Activated effector memory CD4-positive, alpha-beta T cell treated with Interleukin-2 at 50 U/mL for 16 hours (primary cell): ENCODE measurements at places on chromosomes 3 and 15.

GRCh38 chr3:70065696-70066253 lies 66.2 kb downstream of the SAMMSON start:
- no peak for DNase-seq

- no peak for DNase-seq
Observed at GRCh38 chr3:191688756-191689433, 227.9 kb downstream of the PYDC2 start.

- DNase-seq: no peak
Observed at GRCh38 chr3:61081554-61081953, 169.7 kb downstream of the FHIT start.

DNA sequence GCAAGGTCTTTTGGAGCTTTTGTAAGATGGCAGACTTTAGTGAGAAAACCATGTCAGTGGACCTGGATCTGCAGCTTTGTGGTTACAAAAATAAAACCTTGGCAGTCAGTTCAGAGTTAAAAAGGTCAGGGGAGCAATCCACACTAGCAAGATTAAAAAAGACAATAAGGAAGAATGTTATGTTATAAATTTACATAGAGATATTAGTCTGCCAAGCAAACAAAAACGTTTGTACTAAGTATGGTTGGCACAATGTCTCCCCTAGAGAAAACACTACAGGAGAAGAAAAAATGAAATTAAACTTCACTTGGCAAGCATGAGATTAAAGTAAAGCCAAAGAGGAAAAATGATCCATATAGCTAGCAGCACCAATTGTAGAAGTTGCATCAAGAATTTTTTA lies 205.0 kb downstream of the LSAMP start:
- DNase-seq: no peak

GRCh38 chr3:111904376-111905241 lies 45.5 kb downstream of the PHLDB2 start:
- DNase-seq: no peak

- DNase-seq: no peak
Observed at GRCh38 chr15:58678683-58679082, 70.8 kb downstream of the ADAM10 start.

- DNase-seq: no peak
Observed at GRCh38 chr15:27662892-27663291, 436.2 kb downstream of the OCA2 start.

GRCh38 chr3:178060407-178060806 lies 475.8 kb upstream of the KCNMB2 start:
- DNase-seq: no peak

GRCh38 chr15:84911879-84912660 lies 27.6 kb downstream of the SLC28A1 start:
- no peak for DNase-seq

DNA sequence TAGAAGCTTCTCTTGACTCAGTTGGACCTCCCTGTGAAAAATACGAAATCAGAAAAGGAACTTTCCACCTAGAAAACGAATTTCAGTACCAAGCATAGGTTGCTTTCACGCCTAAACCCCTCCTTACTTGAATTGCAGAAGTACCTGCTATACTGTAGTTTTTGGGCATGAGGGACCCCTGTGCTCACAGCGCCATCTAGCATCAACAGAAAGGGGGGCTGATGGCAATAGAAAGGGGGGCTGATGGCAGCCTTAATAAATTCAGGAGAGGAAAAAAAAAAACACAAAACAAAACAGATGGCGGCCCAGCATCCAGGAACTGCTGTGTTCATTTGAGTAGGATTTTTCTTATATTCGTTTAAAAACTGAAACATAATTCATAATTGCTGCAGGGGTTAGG lies 96.7 kb downstream of the NPAP1 start:
- no peak for DNase-seq

DNA sequence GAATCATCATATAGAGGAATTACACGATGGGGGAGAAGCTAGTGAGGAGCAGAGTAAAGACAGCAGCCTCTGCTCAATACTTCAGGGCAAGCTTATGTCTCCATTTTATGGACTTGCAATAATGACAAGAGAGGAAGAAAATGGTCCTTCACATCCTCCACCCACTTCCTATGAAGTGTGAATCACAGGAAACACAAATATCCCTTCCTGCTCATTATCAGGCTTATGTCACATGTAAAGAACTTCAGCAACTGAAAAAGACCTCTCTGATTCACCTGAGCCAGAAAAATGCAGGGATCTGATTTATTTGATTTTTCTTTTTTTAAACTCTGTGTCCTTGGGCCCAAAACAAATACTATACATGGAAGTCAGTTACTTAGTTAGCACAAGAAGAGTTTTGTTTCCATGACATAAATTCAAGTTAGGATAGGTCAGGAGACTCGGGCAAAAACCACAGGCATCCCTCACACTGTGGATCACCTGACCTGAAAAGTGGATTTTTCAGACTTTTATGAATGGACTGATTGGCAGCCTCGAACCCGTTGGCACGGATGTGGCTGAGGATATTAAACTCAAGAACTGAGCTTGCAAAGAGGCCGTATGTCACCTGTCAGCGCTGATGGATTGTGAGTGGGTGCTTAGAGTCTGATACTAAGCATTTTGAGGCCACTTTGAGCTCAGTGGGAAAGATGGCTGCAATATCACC lies 620.8 kb upstream of the MDFIC2 start:
- DNase-seq: no peak

DNA sequence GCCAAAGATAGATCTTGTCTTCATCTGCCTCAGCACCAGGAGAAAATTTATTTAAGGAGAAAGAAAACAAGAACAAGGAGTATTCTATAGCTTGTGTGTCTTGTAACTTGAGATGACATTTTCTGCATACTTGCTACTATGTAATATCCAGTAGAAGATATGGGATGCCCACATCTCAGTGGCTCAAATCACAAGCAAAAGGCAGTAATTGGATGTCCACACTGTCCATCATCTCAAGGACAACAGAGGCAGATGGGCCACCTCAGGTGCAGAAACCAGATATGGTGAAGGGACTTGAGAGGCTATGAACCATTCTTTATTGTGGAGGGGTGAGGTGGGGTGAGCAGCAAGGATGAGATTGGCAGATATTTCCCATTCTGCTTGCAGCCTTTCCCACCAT lies 309.0 kb downstream of the GBE1 start:
- DNase-seq: no peak

DNA sequence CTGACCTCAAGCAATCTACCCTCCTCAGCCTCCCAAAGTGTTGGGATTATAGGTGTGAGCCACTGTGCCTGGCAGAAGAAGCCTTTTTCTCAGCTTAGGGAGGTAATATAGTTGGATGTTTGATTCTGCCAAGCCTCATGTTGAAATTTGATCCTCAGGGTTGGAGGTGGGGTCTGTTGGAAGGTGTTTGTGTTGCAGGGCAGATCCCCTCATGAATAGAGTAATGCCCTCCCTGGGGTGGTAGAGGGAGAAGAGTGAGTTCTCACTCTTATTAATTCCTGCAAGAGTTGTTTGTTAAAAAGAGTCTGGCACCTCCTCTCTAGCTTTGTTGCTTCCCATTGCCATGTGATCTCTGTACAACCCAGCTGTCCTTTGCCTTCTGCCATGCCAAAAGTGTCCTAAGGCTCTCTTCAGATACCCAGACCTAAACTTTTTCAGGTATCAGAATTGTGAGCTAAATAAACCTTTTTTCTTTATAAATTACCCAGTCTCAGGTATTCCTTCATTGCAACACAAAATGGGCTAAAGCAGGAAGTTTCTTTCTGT lies 16.4 kb downstream of the NECTIN3 start:
- no peak for DNase-seq

- no peak for DNase-seq
Observed at GRCh38 chr15:86556396-86557017, 476.8 kb downstream of the AGBL1 start.
